Urinary bladder (tissue), 4 donors: ENCODE measurements at places on chromosomes 4 and X.
A peak's percentile ranks its signal among the peaks of the same experiment; 100 is the strongest.

DNA sequence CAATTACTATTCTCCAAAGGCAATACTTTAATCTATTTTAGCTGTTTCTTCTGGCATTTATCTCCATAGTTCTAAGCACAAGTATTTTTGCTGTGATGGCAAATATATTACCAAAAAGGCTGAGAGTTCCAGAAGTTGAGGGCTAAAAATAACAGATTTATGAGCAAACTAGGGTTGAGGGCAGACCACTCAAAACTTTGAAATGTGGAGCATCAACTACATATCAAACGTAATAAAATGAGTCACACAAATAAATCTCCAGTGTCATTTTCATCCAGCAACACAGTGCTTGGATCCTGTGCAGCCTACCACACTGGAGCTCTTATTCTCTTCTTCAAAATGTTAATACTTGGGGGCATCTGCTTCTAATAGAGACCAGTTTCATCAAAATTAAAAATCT, 163.9 kb downstream of the HS3ST1 start:
- DNase-seq: no peak

- DNase-seq: no peak
Observed at GRCh38 chr4:29310252-29310651, 1409.9 kb upstream of the PCDH7 start.

- peak; percentile 77 for DNase-seq
Observed at GRCh38 chrX:38800981-38801845, at the start of gene MID1IP1. TSS of gene MID1IP1 (plus strand) at chrX:38801459. CDS start at chrX:38804947, 3,488 bp downstream.

DNA sequence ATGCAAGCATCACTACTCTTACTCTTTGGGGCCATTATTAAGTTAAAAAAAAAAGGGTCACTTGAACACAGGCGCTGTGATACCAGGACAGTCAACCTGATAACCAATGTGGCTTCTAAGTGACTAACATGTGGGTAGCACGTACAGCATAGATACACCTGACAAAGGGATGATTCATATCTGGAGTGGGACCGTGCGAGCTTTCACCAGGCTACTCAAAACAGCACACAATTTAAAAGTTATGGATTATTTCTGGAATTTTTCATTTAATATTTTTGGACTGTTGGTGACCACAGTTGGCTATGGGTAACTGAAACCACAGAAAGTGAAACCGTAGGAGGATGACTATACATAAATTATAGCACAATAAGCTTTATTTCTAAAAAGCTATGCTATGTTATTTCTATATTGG, 113.8 kb upstream of the STIM2 start:
- no peak for DNase-seq
